ENCODE measurements at places on chromosomes 13 and 19.
A peak's percentile ranks its signal among the peaks of the same experiment; 100 is the strongest.

- DNase-seq = peak; percentile 63
Observed at GRCh38 chr13:73535341-73535740, 476.5 kb downstream of the KLF5 start.

- DNase-seq = no peak
Observed at GRCh38 chr19:12015753-12016116, 19.7 kb downstream of the ZNF433 start.

GRCh38 chr19:1836458-1837221 is 11.6 kb downstream of the REXO1 start:
- DNase-seq = no peak

DNA sequence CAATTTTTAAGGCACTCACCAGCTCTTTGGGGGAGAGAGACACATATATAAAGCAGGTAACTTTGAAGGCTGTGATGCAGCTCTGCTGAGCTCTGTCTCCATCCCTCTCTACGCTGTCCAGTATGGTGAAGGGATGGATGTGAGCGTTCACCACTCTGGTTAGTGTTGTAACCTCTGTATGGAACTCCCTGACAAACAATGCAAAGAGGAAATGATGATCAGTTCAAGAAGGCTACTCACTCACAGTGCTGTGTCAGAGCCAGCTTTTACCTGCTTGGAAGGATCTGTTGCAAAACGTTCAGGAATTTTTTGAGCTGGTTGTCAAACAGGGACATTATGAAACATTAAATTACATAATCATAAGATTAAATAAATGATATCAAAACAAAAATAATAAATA is 90.8 kb upstream of the SLC10A2 start:
- DNase-seq = peak; percentile 92

DNA sequence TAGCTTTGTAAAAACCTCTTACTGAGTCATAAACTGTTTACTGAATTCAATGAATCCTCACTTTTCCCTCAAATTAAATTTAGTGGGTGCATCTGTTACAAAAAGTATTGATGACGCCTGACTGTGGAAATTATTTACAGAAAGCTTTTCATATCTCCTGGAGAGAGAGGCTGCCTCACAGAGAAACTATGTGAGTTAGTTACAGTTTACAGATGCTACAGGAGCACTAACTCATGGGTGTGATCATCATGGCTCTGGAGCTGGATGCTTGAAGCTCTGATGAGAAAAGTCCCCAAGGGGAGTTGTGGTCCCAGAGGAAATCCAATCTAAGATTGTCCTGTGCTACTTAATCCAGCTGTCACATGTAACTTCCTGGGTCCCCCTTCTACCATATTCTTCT is 590.8 kb downstream of the LMO7 start:
- no peak for DNase-seq

DNA sequence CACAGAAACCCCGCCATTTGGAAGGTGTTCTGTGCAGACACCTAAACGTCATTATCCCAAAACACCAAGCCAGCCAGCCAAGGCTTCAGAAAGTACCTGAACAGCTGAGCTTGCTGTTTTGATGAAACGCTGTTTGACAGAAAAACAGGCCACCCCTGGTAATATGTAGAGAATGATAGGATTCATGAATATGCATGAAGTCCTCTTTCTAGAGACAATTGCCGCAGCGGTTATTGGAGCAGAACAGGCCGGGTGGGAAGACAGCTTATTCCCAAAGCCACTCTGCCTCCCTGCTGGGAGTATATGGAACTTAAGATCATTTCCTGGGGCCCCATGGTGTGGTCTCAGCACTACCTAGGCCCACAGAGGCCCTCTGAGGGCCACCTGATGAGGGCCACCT is 229.5 kb downstream of the UQCRFS1 start:
- no peak for DNase-seq
